ENCODE measurements at places on chromosomes 7 and 10.

DNA sequence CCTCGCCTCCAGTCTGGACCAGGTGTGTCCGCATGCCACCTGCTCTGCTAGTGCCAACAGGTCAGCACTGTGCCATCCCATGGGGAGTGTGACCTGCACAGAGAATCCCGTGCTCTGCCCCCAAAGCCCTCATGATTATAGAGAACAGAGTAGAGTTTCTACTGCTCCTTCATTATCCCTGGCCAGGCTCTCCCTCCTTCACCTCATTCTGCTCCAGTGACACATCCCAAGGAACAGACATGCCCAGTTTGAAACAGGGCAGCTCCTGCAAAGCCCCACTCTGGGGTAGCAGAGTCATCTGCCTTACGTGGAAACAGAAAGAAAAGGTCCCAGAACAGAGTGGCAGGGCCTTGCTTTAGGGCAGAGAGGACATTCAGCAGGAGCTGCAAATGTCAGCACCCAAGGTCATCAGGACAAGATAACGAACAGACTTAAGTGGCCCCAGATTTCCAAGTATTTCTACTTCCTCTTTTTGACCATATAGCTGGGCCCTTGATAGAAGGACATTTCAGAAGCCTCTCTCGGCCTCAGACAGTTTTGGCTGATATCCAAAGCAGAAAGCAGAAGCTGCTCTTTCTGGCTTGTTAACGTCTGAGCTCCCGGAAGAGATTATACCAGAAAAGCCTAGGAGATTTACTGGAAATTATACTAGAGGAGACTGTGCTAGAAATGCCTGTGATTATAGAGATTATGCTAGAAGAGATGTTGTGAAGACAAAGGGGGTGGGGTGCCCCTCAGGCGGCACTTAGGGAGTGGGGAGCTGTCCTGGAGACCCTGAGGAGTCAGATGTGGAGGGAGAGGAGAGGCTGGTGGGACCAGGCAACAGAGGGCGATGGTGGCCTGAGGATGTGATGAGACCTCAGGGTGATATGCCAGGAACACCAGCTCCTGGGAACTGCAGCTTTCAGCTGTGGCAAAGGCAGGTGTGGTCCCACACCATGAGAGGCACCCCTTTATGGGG is 12.6 kb downstream of the TMEM176B start:
- DNase-seq = peak; percentile 98

- no peak for DNase-seq
Measured at GRCh38 chr7:138417078-138417700, 42.9 kb upstream of the TRIM24 start.

DNA sequence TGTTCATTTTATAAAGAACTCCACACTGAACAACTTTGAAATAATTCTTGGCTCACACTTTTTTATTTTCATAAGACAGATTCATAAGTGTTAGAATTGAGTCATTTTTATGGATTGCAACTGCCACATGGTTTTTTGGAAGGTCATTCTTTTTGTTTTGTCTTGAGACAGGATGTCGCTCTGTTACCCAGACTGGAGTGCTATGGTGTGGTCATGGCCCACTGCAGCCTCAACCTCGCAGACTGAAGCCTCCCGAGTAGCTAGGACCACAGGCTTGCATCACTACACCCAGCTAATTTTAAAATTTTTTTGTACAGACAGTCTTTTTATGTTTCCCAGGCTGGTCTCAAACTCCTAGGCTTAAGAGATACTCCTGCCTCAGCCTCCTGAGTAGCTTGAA is 20.3 kb downstream of the BMS1 start:
- DNase-seq = no peak

DNA sequence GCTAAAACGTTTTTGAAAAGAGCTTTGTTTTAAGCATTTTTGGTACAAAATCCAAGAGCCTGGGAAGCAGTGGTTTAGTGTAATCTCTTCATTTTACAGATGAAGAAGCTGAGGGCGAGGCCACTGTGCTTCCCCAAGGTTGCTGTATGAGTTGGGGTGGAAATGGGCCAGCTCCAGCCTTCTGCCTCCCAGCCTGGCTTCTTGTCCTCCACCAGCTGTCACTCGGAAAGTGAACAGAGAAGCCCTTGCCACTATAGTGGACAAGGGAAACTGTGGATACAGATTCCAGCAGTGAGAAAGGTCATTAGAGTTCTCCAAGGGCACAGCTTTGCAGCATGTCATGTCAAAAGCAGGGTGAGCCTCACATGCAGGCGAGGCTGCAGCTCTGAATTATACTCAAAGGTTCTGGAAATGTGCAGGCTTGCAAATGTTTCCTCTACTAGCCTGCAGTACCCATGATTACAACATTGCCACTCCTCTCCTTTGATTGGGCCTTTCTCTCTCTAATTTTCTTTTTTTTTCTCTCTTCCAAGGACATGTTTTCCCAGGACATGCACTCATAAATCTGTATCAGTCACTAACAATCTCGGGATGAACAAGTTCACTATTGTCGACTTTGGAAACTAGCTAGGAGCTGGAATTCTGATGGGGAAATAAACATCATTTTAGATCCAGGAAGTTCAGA is 33.0 kb downstream of the BAMBI start:
- no peak for DNase-seq

DNA sequence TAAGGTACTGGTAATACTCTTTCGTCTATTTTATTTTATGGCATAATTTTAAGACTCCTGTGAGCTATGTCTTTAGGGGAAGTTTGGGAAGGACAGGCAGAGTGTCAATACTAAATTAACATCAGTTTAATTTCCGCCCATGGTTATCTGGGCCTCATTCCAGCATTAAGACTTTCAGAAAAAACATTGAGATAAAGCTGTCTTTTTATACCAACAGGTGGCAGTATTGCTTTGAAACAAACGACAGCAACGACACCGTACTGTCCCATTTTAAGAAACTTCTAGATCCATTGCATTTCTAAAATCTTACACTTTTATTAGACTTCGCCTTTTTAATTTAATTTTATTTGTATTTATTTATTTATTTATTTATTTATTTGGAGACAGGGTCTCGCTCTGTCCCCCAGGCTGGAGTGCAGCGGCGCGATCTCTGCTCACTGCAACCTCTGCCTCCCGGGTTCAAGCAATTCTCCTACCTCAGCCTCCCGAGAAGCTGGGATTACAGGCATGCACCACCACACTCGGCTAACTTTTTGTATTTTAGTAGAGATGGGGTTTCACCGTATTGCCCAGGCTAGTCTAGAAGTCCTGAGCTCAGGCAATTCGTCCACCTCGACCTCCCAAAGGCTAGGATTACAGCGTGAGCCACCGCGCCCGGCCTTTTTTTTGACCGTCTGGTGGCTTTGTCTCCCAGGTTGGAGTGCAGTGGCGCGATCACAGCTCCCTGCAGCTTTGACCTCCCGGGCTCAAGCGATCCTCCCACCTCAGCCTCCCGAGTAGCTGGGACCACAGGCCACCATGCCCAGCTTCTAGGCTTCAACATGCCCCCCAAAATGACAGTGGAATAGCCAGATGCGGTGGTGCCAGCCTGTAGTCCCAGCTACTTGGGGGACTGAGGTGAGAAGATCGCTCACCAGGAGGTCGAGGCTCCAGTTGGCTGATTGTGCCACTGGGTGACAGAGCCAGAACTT is 78.7 kb upstream of the C1GALT1 start:
- peak; percentile 72 for DNase-seq

DNA sequence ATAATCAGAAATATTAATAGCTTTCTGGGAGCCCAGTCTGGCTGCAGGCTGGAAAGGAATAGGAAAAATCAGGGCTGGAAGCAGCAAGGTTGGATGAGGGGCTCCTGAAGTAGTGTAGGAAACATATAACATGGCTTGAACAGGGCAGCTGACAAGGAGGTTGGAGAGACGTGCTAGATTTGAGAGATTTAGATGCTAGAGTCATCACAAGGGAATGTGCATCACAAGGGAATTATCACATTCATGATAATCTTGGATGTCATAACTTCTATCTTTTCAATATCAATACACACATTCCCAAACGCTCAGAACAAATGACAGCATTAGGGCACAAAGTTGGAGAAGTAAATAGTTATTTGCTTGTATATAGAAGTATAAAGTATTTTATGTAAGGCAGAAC is 120.9 kb upstream of the EGFR start:
- no peak for DNase-seq

All from NB4 (cell line).